NCI-H526 (cell line): ENCODE measurements at places on chromosomes 2 and 18.

DNA sequence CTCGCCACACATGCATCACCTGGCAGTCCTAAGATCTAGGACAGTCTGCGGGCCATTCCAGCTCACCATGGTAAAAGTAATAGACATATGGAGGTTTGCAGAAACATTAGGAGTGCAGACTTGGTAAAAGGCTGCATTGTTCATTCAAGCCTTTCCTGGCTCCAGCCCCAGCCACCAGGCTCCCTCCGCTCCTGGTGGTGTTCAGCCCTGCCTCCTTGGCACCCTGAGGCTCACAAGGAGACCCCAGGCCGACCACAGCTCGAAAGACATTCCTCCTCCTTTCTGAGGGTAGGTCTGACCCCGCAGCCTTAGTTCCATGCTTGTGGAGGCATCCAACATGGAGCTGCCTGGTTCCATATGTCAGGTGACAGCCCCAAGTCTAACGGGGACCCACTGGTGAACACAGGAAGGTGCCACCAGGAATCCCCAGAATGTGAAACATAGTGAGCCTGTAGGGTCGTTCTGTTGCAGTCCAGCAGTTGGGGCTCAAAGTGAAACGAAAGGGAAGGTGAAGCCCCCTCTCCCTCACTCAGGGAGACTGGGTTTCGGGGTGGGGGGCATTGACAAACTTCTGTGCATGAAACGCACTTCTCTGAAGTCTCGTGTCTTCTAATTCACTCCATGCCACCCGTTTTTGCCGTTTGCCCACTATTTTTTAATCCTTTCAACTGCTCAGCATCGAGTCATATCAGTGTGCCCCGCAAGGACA lies 5.0 kb upstream of the SP100 start:
- DNase-seq = no peak

GRCh38 chr18:63883617-63884016 lies 3.9 kb upstream of the SERPINB2 start:
- DNase-seq = no peak

DNA sequence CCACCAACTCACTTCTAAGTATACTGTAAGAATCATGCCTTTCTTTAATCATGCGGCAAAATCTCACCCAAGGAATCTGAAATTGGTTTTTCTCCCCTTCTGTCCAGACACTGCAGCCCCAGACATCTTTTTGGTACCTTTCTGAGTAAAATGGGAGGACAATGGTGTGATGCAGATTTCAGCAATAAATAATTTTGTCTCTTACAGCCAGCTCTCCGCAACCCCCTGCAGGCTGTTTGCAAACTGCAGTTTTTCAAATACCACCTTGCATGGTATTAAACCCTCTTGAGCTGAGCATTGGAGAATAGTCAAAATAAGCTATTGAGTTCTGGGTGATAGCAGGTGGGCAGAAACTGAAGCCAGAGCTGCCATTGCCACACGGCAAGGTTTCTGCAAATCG lies 32.2 kb downstream of the GPR39 start:
- DNase-seq = peak; percentile 12

GRCh38 chr2:23468474-23469141 lies 83.6 kb downstream of the KLHL29 start:
- no peak for DNase-seq

DNA sequence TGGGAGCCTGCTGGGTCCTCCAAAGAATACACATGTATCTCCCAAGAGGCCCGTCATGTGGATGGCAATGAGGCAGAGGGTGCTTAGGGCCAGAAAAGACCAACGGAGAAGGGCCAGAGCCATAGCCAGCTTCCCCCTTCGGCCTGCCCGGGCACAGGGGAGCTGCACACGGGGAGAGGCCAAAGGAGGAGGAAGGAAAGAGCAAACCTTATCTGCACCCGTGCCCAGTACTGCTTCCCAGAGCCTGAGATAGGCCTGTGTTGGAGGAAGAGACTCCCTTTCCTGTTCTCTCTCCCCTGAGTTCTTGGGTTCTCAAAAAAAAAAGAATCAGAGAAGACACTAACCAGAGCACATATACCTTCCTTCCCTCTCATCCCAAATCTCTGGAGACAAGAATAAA lies 250.3 kb downstream of the ANAPC1 start:
- DNase-seq = no peak

- no peak for DNase-seq
These were observed 217.2 kb downstream of the NR4A2 start for GRCh38 chr2:156115338-156115737.

DNA sequence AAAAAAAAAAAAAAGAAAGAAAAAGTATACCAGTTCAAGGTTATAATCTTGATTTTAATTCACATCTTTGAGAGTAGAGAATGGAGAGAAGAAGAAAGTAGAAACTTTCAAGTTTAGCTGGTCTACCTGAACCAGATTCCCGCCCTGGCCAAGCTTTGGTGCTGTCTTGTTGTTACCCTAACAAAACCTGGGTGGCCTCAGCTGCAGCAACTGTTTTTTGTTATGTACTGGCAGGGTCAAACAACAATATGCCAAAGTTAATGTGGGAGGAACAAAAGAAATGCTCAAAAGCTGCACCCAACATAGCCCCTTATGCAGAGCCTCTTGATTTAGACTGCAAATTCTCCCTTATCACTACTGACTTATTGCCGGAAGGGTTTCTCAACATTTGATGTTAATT lies 165.3 kb upstream of the TFPI start:
- DNase-seq = no peak

GRCh38 chr2:33141476-33141875 lies 194.7 kb downstream of the LTBP1 start:
- DNase-seq = no peak

DNA sequence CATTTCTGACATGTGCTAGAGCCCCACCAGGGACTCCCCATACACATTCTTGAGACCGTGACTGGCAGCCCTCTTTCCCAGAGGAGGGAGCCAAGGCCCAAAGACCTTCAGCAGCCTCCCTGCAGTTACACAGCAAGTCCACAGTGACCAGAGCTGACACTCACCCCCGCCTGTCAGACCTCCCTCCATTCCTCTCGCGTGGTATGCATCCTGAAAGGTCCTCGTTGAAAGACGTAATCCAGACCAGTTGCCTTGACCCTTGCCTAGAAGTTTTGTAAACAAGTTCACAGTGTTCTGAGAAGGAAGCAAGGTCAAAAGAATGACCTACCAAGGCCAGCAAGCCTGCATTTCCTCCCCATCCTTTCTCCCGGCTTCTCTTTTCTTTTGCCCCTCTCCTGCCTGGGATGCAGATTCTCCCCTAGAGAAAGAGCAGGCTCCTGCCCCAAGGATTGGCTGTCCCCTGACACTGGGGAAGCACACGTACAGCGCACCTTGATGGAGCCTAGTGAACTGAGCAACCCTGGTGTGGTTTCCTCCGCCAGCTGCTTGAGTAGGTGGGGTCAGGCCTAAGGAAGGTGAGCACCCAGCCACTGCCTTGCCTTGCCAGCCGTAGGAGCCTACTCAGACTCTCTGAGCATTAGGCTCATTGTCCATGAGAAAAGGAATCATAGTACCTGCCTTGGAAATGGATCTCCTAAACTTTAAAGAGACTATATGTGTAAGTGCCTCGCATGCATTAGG lies 18.3 kb downstream of the TRIB2 start:
- DNase-seq = peak; percentile 44

DNA sequence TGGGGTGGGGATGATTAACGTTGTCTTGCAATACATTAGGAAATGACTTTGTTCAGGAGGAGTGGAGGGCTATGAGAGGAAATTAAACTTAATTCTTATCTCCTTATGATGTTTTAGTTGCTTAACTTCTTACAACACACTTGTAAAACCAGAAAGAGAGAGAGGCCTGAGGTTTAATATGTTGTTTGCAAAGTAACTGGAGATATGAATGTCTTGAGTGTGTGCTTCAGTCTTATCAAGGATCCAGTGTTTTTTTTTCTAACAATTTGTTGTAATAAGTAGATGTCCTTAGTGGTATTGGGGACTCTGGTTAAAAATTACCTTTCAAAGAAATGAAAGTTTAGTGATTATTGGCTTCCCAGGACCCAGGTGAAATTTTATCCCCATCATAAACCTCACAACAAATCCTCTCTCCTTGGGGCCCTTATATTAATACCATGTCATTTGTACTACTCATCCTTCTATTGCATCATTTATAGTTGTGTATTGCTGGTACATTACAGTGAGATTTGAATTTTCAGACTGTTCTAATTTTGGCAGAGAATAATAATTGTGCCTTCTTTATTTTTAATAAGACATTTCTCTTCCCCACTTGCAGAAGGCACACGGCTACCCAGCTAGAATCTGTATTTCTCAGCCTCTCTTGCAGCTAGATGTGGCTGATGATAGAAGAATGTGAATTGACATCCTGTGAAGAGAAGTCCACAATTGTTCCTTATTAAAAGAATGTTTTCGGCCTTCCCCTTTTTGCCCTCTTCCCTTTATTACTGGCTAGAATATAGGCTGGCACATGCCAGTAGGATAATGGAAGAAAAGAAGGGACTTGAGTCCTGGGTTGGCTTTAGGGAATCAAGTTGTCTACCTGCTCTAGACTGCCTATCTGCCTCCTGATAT lies 91.9 kb upstream of the CXCR4 start:
- no peak for DNase-seq

DNA sequence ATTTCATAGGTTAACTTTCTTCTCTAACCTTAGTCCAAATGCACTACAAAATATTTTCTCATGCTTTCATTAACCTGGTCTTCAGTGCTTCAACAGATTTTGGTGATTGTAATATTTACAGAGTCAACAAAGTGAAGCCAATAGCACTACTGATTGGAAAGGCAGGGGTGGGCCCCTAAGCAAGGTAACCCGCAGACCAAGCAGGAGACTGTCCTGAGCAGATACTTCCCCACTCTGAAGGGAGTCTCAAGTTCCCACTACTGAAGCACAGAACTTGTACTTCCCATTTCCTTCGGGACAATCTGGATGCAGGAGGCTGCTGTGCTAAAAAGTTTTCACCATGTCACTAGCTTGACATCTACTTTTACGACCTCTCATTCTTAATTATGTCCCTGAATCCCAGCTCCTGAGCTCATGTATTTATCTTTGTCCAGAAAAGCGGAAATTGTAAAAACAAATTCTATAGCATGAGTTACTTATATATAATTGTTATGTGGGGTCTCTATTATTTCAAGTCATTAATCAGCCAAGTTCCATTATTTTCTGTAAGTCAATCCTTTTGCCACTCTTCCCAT lies 311.6 kb upstream of the REV1 start:
- no peak for DNase-seq
